EL (cell line): ENCODE measurements at places on chromosomes 7 and 10.

DNA sequence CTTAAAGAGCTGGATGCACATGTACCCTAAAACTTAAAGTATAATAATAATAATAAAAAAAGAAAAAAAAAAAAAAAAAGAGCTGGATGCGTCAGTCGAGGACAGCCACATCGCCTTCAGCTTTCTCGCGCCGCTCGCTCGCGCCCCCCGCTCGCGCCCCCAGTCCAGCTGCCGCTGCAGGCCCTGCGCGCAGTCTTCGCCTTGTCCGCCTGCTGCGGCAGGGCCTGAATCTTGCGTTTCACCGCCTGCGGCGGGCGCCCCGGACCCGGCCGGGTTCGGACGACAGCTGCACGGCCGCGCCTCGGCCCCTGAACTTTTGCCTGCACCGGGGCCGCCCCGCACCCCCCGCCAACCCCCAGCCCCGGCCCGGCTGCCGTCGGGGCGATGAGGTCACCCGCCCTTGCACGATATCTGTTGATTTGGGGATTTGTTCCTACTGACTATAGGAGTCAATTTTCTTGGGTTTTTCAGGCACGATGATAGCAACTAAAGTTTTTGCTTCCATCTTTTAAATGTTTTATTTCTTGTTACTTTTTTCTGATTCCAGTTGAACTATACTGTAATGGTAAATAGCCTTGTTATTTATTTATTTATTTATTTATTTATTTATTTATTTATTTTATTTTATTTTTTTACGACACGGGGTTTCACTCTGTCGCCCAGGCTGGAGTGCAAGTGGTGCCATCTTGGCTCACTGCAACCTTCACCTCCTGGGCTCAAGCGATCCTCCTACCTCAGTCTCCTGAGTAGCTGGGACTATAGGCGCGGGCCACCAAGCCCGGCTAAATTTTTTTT, 33.5 kb upstream of the CPN1 start:
- no peak for DNase-seq

DNA sequence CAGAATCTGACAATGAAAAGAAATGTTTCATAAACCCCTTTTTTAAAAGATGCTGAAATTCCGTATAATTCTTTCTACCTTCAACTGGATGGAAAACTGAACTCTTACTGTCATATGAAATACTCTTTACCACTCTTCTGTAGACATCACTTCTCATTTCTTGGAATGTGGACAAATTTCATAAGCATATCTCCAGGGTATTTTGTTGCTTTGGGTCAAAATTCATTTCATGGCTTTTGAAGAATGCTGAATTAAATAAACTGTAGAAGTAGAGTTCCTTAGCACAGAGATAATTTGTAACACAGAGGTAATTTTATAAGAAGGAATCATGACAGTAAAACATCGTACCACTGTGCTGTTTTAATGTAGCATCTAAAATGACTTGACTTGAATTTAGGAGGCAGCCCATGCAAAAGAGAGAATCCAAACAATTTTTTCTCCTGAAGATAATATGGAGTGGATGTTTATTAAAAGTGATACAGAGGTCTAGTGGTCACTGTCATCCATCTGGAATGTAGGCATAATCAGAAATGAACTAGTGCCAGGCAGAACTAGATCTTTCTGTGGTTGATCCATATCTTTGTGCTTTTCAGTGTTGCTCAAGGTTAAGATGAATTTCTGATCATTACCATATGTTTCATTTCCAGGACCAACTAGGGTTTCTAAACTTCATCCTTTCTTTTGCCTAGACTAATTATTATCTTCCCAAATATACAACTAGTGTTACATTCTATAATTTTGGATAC, 492.0 kb downstream of the KIF20B start:
- peak; percentile 83 for DNase-seq

DNA sequence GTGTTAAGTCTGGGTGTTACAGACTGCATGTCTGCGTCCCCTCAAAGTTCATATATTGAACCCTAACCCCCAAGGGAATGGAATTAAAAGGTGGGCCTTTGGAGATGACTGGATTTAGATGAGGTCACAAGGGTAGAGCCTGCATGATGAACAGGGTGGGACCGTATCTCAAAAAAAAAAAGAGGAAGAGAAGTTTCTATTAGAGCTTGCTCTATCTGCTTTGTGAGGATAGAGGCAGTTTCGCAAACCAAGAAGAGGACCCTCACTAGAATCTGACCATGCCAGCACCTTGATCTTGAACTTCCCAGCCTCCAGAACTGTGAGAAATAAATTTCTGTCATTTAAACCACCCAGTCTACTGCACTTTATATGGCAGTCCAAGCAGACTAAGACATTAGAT, 1.4 kb downstream of the KIN start:
- DNase-seq: no peak

DNA sequence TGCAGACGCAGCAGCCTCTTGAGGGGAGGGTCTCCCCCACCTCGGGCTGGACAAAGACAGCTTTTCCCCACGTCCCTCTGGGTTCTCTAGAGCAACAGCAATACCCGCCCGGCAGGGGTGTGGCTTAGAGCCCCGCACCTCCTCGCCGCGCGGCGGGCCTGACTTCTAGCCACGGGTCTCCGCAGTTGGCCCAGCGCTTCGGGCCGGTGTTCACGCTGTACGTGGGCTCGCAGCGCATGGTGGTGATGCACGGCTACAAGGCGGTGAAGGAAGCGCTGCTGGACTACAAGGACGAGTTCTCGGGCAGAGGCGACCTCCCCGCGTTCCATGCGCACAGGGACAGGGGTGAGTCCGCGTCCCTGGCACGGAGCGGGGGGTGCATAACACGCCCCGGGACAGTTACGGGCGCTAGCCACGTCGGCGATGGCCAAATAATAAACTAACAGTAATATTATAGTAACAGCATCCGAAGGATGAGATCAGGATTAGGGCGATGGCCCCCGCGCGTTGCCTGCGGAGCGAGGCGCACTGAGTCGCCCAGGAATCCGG, 1.2 kb downstream of the CYP2E1 start:
- DNase-seq: no peak

- no peak for DNase-seq
These were observed 30.0 kb upstream of the CDH23 start for GRCh38 chr10:71366690-71367089.

GRCh38 chr7:22250390-22250789, 106.6 kb downstream of the RAPGEF5 start:
- DNase-seq: no peak

DNA sequence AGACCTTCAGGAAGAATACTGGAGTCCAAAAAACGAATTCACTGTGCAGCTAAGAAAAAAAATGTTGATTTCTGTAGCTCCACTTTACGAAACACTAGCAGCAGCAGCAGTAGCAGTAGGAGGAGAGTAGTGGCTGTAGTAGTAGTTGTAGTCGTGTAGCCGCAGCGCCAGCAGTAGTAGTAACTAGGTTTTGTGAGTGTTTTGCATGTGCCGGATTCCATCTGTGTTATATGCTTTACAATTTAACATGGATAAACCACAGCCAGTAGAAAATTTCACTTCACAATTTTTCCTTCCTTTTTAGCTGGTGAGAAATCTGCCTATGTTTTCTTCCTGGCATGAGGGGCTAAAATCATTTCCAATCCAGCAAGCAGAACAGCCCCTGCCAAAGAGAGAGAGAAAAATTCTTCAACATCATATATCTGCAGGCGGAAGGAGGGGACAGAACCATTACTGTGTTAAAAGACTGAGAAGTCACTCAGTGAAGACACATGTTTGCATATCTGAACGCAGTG, 148.4 kb upstream of the C7orf33 start:
- no peak for DNase-seq

DNA sequence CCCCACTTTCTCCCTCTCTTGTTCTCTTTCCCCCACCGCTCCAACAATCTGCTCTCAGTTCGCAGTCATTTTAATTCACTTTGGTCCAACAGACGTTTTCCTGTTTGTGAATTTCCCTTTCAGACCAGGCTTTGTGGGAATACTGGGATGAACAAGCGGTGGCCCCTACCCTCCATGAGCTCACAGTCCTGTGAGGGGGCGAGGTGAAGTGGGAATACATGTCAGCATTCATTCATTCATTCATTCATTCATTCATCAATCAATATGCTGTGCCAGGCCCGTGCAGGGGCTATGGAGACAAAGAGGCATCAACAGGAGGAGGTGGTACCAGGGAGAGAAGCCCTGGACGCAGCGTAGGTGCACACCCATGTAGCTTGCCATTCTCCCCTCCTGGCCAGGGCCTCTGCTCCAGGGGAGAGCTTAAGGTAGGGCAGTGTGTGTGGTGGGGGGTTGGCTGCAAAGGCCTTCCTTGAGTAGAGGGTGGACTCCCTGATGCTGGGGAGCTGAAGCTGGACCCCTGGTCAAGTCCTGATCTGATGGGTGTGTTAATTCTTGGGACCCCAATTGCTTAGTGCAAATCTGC, 16.1 kb downstream of the PRF1 start:
- no peak for DNase-seq

DNA sequence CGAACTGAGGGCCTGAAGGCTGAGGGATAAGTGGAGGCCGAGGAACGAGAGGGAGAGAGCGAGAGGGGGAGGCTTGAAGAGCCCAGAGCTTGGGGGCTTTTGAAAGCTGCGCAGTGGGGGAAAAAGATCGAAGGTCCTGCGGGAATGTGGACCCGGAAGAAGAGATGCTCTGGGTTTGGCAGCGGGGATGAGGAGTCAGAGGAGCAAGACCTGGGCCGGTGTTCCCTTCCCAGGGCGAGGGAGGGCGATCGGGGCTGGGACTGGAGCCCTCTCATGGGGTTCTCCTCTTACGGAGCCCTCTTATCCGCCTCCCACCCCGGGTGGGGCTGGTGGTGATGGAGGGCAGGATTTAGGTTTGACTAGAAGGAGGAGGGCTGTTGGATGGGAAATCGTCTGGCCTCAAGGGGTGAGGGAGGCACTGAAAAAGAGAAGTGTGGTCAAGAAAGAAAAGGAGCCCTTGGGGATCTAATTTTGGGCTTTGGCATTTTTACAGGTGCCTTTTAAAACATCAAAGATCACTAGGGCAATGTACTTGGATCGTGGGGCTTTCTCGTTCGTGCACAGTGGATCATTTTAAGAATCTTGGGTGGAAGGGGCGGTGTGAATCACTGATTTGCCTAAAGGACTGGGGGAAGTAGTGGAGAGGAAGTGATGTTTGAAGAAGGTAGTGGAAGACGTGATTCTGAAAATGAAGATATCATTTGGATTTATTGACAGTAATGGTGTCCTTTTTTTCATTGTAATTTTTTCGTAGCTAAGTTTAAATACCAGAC, 637 bp downstream of the SAMD8 start:
- peak; percentile 71 for DNase-seq

DNA sequence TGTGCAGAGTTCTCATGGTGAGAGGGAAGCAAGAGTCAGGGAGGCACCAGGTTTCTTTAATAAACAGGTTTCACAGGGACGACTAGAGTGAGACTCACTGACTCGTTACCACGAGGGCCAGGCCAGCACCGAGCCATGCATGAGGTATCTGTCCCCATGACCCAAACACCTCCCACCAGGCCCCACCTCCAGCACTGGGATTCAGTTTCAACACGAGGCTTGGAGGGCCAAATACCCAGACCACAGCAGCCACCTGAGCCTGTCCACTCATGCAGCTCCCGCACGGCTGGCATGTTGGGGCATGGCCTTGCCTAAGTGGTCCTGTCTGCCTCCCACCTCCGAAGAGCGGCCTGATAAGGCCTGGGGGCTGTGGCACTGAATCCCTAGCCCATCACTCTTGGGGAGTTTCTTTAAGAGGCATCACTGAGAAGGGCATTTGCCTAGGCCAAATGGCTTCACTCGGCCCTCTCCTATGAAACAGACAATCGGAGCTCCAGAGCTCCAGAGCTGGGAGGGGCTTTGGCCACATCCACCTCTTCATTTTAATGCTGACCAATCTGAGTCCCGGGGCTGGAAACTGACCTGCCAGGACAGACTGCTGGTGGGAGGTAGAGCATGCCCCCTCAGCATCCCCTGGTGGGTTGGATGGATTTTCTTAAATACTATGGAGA, 157.8 kb downstream of the DNAJB6 start:
- DNase-seq: no peak

DNA sequence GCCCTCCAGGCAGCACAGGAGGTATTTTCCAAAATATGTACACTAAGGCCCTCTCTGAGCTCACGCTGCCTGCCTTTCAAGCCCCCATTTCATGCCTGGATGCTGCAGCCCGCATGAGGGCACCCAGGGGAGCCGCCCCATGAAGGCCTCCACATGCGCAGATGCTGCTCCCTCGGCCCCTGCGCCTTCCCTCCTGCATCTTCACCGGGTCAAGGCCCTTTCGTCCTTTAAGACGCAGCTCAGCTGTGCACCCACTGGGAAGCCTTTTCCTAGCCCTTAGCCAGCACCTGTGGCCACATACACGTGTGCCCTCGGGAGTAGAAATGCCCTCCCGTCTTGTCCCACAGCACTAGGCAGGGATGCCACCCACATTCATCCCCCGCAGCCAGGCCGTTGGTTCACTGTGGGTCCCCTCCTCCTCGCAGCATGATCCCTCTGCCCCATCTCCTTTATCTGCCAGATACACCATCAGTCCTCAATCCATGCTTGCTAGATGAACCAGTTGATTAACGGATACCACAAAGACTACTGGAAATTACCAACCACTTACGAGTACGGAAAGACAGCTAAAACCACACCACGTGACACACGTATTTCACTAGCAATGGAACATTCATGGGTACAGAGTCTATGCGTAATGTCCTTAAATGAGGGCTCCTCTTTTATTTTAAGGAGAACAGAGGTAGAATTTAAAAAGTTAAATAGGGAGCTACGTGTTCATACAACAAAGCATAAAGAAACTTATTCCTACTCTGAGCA, 278.0 kb downstream of the TNS3 start:
- no peak for DNase-seq

DNA sequence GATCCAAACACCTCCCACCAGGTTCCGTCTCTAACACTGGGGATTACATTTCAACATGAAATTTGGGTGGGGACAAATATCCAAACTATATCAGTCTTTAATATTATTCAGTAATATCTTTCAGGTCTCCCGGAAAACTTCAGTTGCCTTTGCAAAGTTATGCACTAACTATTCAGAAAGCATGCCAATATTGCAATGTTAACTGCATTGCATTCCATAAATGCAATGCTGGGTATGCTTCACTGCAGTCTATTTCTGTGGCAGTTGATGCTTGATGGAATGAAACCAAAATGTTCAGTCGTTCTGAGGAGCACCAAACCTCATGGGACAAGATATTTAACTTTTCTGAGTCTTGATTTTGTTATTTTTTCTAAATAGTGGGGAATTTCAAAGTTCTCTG, 147.5 kb downstream of the SLC16A9 start:
- no peak for DNase-seq

- peak; percentile 70 for DNase-seq
These were observed 29.8 kb downstream of the MTURN start for GRCh38 chr7:30164567-30164966.

- DNase-seq: no peak
These were observed 272.2 kb upstream of the NEBL start for GRCh38 chr10:21169271-21169670.

- no peak for DNase-seq
These were observed 102.1 kb downstream of the PPP1R17 start for GRCh38 chr7:31788883-31789680.

DNA sequence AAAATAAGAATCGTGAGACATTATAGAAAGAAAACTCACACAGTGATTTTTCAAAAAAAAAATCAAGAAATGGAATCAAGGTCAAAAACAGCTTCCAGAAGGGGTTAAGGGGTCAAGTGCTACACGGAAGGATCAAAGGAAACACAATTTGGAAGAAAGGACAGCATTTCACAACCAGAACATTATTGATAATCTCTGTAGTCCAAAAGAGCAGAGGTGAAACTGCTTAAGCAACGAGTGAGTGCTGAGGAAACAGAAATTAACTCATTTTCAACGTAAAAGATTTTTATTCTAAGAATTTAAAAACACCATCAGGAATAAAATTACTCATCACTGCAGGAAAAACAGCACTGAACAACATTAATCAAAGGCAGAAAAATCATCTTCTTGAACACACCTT, 23.5 kb downstream of the MINDY3 start:
- DNase-seq: no peak
